Glutamatergic neuron (in vitro differentiated cells): ENCODE measurements at places on chromosomes 7 and 10.

GRCh38 chr7:20539201-20539600 is 76.3 kb upstream of the ABCB5 start:
- H3K27me3 ChIP-seq, result no peaks in the 10 kb centered on the region
- no peaks in the 10 kb centered on the region for H3K4me1 ChIP-seq
- no peak overlapping the region for H3K27ac ChIP-seq
- H3K36me3 ChIP-seq, result no peaks in the 10 kb centered on the region
- no peak overlapping the region for H3K4me3 ChIP-seq

DNA sequence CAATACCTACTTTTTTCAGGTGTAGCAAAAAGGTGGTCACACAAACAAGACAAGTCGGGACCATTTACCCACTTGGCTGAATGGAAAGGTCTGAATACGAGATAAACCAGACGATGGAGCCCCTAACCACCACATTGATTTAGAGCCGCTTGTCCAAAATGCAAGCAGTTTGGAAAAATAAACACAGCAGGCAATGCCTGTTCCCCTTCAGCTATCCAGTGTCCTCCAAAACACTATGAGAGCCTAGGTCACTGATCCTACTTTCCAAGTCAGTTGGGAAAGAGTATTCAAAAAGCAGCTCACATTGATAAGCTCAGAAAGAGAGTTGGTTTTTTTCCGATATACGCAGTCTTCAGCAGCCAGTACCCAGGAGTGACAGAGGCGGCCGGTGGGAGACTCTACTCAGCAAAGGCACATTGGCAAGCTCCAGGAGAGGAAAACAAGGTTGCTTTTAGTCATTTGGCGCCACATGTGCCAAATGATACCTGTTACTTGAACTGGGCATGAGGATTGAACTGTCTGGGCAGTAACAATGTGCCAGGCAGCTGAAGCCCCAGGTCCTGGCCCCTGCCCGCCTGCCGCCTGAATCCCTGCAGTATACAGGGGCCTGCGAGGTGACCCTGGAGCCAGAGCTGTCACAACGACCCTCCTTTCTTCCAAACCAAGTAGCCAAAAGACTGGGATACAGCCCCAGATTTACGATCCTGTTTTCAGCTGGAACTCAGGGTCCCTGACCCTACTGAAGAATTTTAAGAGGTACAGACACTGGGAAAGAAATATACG is 109.8 kb downstream of the PIP4K2A start:
- DNase-seq, result no peak
- peaks cover 7% of the 10 kb centered on the region for H3K4me1 ChIP-seq
- H3K27me3 ChIP-seq, result no peaks in the 10 kb centered on the region
- no peaks in the 10 kb centered on the region for H3K36me3 ChIP-seq
- no peak overlapping the region for H3K27ac ChIP-seq

DNA sequence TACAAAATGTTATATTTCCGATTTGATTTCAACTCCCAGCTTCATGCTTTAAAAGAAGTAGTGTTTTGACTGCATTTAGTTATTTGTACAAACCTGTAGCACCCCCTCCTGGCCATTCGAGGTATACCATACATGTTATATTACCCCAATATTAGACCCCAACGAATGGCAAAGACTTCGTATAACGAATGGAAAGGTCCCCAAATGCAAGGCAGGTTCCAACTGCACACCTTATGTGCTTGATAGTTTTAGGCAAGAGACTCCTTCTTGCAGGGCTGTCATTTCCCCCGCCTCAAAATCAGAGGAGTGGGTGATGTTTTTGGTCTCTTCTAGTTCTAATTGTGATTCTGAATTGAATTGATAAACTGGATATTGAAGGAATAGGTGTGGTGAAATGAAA is 101.1 kb upstream of the TARP start:
- H3K36me3 ChIP-seq, result no peaks in the 10 kb centered on the region
- no peak overlapping the region for H3K27ac ChIP-seq
- H3K4me1 ChIP-seq, result peaks cover 10% of the 10 kb centered on the region
- H3K27me3 ChIP-seq, result no peaks in the 10 kb centered on the region

- DNase-seq, result no peak
- H3K27ac ChIP-seq, result no peak overlapping the region
- no peaks in the 10 kb centered on the region for H3K27me3 ChIP-seq
- no peaks in the 10 kb centered on the region for H3K36me3 ChIP-seq
- peaks cover 4% of the 10 kb centered on the region for H3K4me1 ChIP-seq
Observed at GRCh38 chr7:22393913-22394729, 37.2 kb upstream of the RAPGEF5 start.

GRCh38 chr10:98299341-98299740 is 31.3 kb upstream of the LOXL4 start:
- H3K4me3 ChIP-seq, result no peak overlapping the region
- no peak for DNase-seq
- peaks cover 12% of the 10 kb centered on the region for H3K27me3 ChIP-seq
- peaks cover 50% of the 10 kb centered on the region for H3K4me1 ChIP-seq
- H3K27ac ChIP-seq, result no peak overlapping the region
- H3K36me3 ChIP-seq, result no peaks in the 10 kb centered on the region

- H3K36me3 ChIP-seq, result no peaks in the 10 kb centered on the region
- DNase-seq, result no peak
- H3K4me3 ChIP-seq, result no peak overlapping the region
- H3K27me3 ChIP-seq, result no peaks in the 10 kb centered on the region
Observed at GRCh38 chr10:4373098-4373497, 452.9 kb upstream of the AKR1E2 start.

DNA sequence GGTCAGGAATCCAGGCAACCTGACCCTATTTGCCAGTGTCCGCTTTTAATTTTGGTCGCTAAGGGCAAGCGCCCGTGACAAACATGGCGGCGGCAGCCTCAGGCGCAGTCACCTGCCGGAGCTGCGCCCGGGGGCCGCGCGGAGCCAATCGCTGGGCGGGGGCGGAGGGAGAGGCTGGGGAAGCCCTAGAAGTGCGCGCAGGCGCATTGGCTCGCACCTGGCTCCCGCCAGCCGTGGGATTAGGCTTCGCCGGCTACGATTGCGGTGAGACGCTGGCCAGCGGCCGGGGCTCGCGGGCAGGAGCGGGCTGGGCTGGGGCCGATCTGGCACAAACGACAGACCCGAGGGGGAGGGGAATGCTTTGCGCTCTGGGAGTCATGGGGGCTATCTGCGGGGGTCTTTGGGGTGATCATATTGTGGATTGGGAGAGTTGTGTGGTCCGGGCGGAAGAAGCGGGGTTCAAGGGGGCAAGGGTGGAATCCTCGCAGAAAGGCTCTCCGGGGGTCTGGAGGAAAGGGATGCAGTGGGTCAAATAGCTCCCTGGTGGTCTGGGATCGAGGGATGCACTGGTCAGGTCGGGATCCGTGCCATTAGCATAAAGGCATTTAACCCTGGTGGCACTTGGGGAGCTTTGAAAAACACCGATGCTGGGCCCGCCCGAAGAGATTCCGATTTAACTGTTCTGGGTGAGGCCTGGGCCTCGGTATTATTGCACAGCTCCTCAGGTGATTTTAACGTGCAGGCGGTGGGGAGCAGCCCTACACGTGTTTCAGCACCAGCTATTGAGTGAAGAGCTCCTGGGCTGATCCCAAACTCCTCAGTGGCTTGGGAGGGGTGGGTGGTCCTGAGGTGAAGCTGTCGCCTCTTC is 10.1 kb upstream of the C10orf95 start:
- H3K36me3 ChIP-seq, result no peaks in the 10 kb centered on the region
- peak; percentile 97 for DNase-seq

DNA sequence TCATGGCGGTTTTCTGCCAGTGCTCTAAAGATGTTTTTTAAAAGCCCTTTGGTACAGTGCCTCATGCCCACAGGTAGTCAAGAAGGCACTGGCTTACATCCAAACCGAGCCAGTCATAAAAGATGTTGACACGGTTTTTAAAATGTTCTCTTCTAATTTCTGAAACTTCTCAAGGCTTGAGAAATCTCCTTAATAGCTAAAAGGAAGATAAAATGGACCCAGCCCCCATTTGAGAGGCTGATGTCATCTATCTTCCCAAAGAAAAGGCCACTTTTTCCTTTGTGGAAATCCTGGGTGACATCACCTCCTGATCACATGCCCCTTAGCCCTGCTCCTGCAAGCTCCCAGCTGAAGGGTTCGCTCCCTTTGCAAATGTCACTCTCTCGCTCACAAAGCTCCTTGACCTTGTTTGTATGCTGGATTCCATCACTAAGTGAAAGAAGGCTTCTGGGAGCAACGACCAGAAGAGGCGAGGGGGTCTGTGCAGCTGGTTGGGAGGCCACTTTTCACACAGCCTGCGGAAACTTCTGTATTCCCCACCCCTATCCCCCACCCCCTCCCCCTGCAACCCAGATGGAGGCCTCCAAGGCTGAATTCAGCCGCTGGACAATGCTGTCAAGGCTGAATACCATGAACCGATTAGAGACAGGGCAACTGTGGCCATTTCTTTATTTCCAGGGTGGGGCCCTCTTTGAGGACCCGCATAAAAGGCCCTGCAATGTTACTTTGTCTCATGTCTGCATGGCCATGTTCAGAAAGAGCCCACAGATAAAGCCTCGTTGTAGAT is 122.8 kb downstream of the CUBN start:
- DNase-seq, result no peak
- no peaks in the 10 kb centered on the region for H3K36me3 ChIP-seq
- no peak overlapping the region for H3K4me3 ChIP-seq
- no peak overlapping the region for H3K27ac ChIP-seq

DNA sequence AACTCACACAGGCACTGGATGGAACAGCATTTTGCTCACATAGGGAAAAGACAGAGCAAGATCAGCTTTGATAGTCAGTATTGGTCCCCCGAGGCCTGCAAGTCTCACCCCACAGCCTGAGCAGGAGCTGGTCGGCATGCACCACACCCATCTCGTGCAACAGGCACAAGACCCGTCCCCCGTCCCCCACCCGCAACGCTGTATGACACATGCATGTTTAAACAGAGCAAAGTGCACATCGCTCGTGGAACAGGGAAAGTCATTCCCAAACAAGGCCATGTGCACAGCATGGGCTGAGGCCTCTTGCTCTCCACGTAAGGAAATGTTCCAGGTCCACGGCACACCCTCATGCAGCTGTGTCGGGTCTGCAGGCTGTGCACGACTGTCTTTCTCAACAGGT is 527.2 kb downstream of the ACTR3B start:
- H3K36me3 ChIP-seq, result peaks cover 10% of the 10 kb centered on the region
- H3K4me1 ChIP-seq, result no peaks in the 10 kb centered on the region
- DNase-seq, result no peak

DNA sequence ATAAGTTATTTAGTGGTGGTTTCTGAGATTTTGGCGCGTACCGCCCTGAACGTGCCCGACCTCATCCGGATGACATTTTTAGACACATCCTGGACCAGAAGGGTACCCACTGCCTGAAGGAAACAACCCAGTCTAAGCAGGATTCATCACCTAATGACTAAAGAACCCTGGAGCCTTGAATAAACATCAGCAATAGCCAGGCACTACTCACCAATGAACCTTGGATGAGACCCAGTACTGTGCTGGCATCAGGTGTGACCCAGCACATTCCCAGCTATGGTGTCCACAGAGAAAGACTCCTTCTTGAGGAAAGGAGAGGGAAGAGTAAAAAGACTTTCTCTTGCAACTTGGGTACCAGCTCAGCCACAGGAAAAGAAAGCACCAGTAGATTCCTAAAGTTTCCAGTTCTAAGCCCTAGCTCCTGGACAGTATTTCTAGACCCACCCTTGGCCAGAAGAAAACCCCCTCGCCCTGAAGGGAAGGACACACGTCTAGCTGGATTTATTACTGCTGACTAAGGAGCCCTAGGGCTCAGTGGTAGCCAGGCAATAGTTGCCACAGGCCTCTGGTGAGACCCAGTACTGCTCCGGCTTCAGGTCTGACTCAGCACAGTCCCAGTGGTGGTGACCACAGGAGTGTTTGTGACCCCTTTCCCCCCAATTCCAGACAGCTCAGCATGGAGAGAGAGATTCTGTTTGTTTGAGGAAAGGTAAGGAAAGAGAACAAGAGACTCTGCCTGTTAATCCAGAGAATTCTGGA is 32.5 kb downstream of the ZNF277 start:
- H3K27ac ChIP-seq, result no peak overlapping the region
- no peak overlapping the region for H3K4me3 ChIP-seq
- H3K27me3 ChIP-seq, result no peaks in the 10 kb centered on the region
- DNase-seq, result no peak
- H3K36me3 ChIP-seq, result no peaks in the 10 kb centered on the region

GRCh38 chr10:6044060-6044459 is 18.1 kb downstream of the IL2RA start:
- H3K27ac ChIP-seq, result no peak overlapping the region
- H3K4me1 ChIP-seq, result no peaks in the 10 kb centered on the region
- no peak for DNase-seq
- H3K4me3 ChIP-seq, result no peak overlapping the region

- H3K36me3 ChIP-seq, result no peaks in the 10 kb centered on the region
- H3K4me1 ChIP-seq, result no peaks in the 10 kb centered on the region
- peak overlapping the region; percentile 88 for H3K4me3 ChIP-seq
- H3K27me3 ChIP-seq, result peaks cover 5% of the 10 kb centered on the region
- DNase-seq, result peak; percentile 29
Observed at GRCh38 chr10:96512524-96513304, 1.0 kb downstream of the TLL2 start.

DNA sequence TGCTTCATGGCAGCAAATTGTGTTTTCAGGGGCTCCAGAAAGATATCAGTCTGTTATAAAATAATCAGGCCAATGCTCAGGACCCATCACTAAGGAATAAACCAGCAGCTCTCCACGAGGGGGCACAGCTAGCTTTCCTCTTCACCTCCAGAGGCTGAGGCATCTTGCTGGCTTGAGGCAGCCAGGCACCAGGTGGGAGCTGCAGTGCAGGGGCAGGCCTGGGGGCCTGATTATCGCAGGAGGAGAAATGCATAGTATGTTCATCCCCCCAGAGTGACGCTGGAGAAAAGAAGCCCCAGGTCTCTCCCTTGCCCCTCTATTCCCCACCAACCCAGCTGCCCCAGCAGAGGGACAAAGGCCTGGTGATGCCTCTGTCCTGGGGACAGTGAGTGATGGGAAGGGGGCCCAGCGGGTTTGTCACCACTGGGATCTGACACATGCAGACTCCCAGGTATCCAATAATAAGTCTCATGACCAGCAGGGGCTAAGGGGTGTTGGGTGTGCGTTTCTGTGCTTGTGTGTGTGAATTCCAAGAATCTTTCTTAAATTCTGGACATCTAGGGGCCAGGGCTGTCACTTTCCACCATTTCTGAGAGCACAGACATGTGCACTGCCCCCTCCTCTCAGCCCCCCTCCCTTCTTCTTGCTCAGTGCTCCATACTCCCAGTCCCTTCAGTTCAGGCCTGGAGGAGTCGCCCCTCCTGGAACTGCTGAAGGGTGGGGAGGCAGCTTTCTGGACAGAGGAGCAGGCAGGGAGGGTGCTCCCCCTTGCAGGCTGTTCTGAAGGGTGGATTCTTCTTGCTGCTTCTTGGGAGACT is 128.1 kb upstream of the FAM20C start:
- H3K27ac ChIP-seq, result peak overlapping the region; percentile 64
- peaks cover 48% of the 10 kb centered on the region for H3K4me1 ChIP-seq
- peaks cover 5% of the 10 kb centered on the region for H3K36me3 ChIP-seq

GRCh38 chr7:27213433-27214238 is 13.7 kb upstream of the HOXA13 start:
- no peaks in the 10 kb centered on the region for H3K36me3 ChIP-seq
- no peaks in the 10 kb centered on the region for H3K4me1 ChIP-seq
- no peak overlapping the region for H3K27ac ChIP-seq

- peak; percentile 52 for DNase-seq
- H3K27me3 ChIP-seq, result no peaks in the 10 kb centered on the region
- H3K36me3 ChIP-seq, result peaks cover 9% of the 10 kb centered on the region
- peaks cover 5% of the 10 kb centered on the region for H3K4me1 ChIP-seq
- H3K4me3 ChIP-seq, result no peak overlapping the region
Observed at GRCh38 chr7:12771378-12771877, 84.0 kb downstream of the ARL4A start.

GRCh38 chr10:119216127-119216526 is 8.8 kb downstream of the GRK5 start:
- H3K27ac ChIP-seq, result no peak overlapping the region
- no peaks in the 10 kb centered on the region for H3K36me3 ChIP-seq
- H3K27me3 ChIP-seq, result peaks cover 2% of the 10 kb centered on the region
- no peak for DNase-seq
- peaks cover 22% of the 10 kb centered on the region for H3K4me1 ChIP-seq
